Stimulated activated CD8-positive, alpha-beta memory T cell treated with anti-CD3 and anti-CD28 coated beads, Interleukin-2, amount 100 ng/mL, for 1 hour (primary cell): ENCODE measurements at places on chromosomes 1 and 21.

DNA sequence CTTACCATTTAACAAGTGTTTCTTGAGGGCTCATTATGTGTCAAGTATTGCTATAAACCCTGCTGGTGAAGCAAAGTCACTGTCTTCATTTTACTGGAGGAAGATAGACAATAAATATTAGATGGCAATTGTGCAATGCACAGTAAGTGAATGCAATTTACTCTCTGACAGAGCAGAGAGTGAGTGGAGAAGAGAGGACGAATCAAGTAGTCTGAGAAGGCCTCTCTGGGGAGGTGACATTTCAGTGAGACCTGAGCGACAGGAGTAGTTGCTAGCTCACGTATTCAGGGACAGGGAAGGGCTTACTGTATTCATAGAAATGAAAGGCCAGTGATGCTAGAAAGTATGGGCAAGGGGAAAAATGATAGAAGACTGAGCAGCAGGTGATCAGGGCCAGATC is 1.2 kb upstream of the NMNAT2 start:
- no peak for DNase-seq

- DNase-seq: no peak
Observed at GRCh38 chr1:19009882-19010321, 53.4 kb upstream of the IFFO2 start.

DNA sequence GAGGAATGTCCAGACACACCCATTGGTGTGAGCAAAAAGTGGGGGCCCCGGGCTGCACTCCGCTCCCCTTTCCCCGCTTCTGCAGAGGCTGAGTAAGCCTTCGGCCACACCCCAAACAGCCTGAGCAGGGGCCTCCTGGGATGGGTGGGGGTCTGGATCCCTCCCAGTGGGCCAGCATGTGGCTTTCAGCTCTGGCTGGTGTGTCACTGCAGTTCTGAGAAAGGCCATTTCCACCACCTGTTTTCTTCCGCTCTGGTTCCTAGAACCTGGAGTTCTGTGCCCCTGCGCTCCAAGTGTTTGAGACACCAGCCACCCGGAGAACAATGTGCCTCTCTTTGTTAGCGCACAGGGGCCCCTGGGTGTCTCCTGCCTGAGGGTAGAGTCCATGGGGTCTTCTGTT is 30.9 kb downstream of the SLC37A1 start:
- no peak for DNase-seq

GRCh38 chr21:37593015-37593414 is 226.4 kb downstream of the DYRK1A start:
- DNase-seq: no peak

- no peak for DNase-seq
Observed at GRCh38 chr1:186194107-186194756, 180.8 kb downstream of the TPR start.

DNA sequence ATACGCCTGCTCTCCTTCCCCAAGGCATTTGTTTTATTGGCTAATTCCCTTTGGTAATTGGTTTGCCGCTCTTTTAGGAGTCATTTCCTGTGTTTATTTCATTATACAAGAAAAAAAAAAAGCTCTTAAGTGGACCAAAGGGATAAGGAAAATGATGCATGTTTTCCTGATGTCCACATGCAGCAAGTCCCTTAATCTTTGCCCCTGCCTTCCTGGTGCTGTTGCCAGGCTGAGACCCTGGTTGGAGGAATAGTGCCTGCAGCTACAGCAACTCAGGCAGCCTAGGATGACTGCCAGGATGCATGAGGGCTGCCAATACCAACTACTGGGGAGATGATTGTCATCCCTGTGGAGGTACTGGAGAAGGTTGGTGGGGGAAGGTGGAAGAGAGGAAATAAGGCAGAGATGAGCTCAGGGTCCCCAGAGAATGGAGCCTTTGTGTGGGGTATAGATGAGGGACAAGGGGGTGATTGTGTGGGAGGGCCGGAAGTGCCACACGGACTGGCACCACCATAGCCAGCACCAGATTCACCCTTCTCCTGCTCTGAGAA is 6.1 kb upstream of the GATAD2B start:
- DNase-seq: no peak

GRCh38 chr1:94579876-94580294 is 38.3 kb upstream of the F3 start:
- DNase-seq: no peak

DNA sequence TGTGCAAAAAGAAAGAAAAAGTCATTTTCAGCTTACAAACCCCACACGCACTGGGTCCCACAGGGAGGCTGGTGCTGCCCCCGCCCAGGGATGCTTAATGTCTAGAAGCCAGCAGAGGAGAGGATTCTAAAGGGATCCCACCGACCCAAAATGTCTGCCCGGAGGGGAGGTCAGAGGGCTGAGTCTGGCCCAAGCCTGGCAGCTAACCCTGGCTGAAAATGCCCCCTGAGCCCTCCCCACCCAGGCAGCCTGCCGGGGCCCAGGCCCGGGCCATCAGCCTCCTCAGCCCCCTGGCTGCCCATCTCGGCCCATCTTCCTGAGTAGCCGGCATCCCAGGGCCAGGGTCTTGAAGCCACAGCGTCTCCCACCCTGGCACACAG is 33.5 kb downstream of the ACOT7 start:
- no peak for DNase-seq
